ENCODE measurements at places on chromosomes 3 and 15.

- no peak for DNase-seq
Observed at GRCh38 chr15:41570764-41571163, 11.8 kb downstream of the TYRO3 start.

- DNase-seq: no peak
Observed at GRCh38 chr3:19757773-19758172, 176.2 kb downstream of the EFHB start.

- DNase-seq: no peak
Observed at GRCh38 chr3:53489787-53490458, 4.5 kb upstream of the CACNA1D start.

- DNase-seq: no peak
Observed at GRCh38 chr15:62727501-62727900, 315.0 kb upstream of the TPM1 start.

DNA sequence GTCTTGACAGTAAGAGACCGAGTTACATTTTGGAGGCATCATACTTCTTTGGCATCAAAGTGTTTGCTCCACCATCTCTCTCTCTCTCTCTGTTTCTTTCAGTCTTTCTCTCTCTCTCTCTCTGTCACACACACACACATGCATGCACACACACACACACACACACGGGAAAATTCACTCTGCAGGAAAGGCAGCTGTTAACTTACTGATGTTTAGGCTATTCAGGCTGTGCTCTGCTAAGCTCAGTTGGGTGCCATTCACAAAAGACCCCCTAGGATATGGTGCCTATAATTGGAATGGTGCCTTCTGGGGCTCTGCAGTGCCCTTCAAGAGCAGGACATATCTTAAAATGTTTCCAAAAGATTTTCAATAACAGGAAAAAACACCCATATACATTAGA, 78.2 kb downstream of the KCNH8 start:
- DNase-seq: no peak

- DNase-seq: no peak
Observed at GRCh38 chr3:3170998-3171397, 8.5 kb downstream of the CRBN start.

GRCh38 chr3:79672731-79673130, 95.1 kb downstream of the ROBO1 start:
- no peak for DNase-seq

DNA sequence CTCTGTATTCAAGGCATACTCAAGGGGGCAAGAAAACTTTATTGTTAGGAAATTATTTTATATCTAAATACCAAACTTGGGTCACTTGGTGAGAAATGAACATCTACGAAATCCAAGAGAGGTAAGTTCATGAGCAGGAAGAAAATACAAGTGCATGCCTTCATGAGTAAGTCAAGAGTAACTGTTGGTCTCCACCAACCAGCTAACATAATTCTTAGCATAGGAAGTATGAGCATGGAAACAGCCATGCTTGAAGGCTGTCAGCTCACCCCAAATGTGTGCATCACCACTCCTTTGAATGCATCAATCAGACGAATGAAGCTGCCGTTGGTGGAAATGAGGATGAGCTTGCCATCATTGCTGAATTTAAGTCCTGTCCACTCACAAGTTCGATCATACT, 13.9 kb downstream of the PPM1M start:
- DNase-seq: no peak

- no peak for DNase-seq
Observed at GRCh38 chr3:126344380-126345041, 12.7 kb downstream of the KLF15 start.

DNA sequence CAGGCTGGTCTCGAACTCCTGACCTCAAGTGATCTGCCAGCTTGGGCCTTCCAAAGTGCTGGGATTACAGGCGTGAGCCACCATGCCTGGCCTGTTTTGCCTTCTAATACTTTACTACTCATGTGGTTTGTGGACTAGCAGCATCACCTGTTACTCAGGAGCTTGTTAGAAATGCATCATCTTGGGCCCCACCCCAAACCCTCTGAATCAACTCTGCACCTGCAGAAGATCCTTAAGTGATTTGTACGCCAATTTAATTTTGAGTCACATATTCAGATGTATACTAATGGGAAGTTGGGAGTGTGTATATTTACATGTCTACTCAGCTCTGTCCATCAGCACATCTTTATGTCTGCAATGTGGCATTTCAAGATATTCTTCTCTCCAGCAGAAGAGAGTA, 6.1 kb downstream of the TBC1D21 start:
- DNase-seq: no peak

DNA sequence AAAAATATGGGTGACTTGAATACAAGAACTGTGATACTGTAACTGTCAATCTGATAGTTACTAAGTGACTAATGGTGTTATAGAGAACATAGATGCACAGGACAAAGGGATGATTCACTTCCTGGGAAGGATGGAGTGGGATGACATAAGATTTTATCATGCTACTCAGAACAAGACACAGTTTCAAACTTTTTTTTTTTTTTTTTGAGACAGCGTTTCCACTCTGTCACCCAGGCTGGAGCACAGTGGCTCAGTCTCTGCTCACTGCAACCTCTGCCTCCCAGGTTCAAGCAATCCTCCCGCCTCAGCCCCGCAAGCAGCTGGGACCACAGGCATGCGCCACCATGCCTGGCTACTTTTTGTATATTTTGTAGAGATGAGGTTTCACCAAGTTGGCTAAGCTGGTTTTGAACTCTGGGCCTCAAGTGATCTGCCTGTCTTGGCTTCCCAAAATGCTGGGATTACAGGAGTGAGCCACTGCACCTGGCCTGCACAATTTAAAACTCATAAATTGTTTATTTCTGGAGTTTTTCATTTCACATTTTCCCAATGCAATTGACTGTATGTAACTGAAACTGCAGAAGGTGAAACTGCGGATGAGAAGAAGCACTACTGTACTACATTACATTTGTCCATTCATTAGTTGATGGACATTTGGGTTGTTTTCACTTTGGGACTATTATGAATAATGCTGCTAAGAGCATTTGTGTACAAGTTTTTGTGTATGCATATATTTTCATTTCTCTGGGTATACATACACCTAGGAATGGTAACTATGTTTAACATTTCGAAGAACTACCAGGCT, 40.6 kb downstream of the ADIPOQ start:
- DNase-seq: peak; percentile 25

DNA sequence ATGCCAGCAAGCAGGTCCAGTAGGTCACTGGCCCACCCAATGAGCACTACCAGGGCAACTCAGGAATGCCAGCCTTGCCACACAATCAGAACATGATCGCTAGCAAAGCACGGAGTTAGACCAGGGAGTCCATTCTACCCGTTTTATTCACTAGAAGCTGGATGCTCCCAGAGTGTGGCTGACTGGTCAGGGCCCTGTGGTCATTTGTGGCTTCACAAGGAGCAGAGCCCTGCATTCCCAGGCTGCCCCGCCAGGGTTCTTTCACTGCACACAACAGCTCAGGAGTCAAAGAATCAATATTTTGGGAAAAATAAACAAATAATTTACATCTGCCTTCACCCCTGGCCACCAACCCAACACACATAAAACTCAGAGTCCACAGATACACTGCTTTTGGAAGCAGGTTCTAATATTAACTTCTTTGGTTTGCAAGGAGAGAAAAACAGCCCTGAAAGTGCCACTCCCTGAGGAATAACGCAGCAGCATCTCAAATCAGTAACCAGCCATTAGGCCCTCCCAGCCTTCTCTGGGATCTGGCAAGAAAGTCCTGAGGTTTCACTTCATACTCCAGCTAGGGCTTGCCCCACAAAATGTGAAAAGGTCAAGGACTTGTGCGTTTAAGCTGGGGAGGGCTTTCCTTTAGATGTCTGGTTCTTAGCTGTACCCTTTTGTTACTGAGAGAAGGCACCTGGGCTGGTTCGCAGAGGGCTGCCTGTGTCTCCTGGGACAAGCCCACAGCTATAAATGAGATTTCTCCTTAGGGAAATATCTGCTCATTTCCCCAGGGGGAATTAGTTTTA, 16.0 kb downstream of the SIAH2 start:
- no peak for DNase-seq

- DNase-seq: no peak
Observed at GRCh38 chr3:181358562-181358961, 353.2 kb upstream of the SOX2 start.

- DNase-seq: no peak
Observed at GRCh38 chr3:112778353-112778948, 68.2 kb downstream of the CD200R1L start.

DNA sequence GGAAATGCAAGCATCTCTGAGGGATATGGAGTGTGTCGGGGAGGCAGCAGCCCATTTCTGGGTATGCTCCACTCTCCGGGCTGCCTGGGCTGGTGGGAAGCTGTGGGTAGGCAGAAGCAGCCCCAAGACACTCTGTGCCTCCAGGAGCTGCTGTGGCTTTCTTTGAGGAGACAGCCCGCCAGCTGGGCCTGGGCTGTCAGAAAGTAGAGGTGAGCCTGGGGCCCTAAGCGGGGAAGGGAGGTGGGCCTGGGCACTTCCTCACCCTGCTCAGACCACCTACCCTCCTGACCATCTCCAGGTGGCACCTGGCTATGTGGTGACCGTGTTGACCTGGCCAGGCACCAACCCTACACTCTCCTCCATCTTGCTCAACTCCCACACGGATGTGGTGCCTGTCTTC, 1.7 kb downstream of the ACY1 start:
- no peak for DNase-seq

GRCh38 chr15:48989170-48989569, 25.5 kb upstream of the SHC4 start:
- no peak for DNase-seq

GRCh38 chr15:101338502-101339057, 43.5 kb upstream of the SNRPA1 start:
- DNase-seq: no peak

DNA sequence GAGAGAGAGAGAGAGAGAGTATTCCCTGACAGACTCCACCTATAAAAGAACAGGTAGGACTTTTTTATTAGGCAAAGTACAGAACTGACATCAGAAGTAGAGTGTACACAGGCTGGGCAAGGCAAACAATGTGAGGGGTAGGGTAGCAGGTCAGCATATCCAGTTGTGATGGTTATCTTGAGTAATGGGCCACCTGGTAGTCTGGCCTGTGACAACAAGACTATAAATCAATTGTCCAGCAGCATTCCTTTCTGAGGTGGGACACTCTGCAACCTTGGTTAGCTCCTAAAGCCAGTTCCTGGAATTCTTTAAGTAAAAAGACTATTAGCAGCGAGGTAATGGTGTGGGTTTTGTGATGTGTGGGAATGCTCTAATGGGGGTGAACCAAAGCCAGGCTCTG, 14.9 kb upstream of the TMCC1 start:
- no peak for DNase-seq

DNA sequence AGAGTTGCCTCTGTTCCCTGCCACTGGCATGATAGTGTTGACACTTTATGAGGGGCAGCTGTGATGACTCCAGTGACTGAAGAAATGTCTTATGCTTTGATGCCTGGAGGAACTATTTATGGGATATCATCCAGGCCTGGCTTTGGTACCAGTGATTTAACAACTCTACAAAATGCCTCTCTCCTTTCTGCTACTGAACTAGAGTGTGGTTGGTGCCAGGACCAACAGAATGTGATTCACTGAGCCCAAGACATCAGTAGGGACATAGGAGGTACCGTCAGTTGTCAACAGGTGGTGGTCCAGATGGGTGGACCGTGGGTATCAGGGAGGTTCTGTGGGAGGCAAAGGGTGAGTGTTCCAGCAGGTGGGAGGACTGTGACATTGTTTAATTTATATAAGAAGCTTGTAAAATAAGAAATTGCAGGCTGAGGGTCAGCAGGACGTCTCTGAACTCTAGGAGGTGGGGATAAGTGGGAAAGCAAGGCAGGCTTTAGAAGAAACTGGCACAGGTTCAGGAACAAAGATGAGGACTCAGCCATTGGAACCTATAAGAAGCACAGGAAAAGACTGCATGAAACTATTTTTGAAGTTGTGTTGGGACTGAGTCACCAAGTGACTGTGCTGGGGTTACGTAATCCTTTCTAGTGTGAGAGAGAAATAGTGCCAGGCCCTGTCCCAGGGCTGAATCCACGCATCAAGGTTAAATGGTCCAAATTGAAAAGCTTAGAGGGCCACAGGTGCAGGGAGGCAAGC, 28.5 kb upstream of the SLC7A14 start:
- DNase-seq: no peak

- DNase-seq: no peak
Observed at GRCh38 chr3:105365081-105365390, 1.7 kb upstream of the ALCAM start.

- DNase-seq: no peak
Observed at GRCh38 chr3:179297971-179298725, 24.7 kb upstream of the ZNF639 start.

GRCh38 chr3:72907731-72908620, 20.1 kb downstream of the GXYLT2 start:
- no peak for DNase-seq

DNA sequence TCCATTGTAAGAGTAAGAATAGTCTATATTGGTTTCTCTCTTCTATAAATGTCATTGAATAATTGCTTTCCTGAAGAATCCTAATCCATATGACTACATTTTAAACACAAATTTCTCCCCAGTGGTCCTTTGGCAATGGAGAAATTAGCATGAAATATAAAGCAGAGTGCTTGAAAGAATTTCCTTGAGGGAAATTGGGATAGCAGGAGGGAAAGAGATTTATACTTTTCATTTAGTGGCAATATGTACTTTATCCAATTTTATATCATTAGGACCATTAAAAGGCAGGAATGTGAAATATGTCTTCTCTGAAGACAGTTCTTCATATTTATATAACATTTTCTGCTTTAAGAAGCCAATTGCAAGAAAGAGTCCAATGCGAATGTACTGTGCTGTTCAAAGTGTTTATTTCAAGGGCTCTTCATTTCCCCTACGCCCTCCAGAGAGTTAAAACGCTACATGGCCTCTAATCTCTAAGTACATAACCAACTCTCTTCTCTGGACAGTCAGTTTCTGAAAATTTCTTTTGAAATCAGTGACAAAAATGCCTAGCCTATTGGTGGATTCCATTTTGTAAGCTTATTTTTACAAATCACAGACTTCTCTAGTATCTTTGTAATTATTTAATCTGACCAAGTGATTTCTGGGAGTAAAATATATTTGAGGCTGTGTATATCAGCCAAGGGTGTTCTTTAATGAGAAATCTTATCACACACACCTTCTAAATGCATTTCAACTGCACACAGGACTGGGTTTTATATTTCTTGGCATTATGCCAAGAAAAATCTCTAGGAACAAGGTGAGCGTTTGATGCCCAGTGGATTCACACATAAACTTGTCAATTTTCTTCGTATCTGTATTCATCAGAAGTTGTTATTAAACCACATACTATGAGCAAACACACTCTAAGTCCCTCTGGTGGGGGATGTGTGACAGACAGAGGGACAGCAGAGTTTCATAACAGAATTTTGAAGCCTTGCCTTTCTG, 51.2 kb downstream of the KCNAB1 start:
- no peak for DNase-seq

Measured in SIG-M5 (cell line).